ENCODE measurements at places on chromosomes 16 and 17.

DNA sequence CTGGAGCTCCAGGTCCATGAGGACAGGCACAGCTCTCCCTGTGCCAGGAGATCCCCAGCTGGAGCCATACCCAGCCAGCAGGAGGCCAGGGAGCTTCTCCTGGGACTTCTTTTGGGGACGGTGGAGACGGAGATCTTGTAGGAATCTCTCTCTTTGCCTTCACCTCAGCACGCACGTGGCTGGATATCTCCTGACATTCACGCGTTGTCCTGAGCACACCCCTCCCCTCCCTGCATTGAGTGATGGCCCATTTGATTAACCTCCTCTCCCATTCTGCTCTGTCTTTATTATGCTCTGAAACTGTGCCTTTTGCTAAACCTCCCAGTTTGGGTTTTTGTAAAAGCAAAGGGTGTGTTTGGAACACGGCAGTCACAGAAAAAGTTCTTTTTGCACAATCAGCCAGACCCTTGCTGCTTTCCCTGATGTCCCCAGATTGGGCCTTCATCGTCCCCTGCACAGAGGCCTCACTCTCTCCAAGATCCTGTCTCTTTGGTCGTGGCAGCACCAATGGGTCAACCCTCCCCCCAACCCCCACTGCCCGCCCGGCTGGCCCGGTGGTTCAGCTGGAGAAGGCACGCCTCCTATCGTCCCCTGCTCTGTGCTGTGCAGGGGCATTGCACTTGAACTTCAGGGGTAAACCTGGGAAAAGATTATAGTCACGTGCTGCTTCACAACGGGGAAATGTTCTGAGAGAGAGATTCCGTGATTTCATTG lies 32.5 kb upstream of the LGALS9 start:
- no peak for DNase-seq

- no peak for DNase-seq
Observed at GRCh38 chr16:12203780-12204351, 227.3 kb downstream of the SNX29 start.

- DNase-seq: no peak
Observed at GRCh38 chr17:62641153-62641552, 13.7 kb downstream of the MRC2 start.

DNA sequence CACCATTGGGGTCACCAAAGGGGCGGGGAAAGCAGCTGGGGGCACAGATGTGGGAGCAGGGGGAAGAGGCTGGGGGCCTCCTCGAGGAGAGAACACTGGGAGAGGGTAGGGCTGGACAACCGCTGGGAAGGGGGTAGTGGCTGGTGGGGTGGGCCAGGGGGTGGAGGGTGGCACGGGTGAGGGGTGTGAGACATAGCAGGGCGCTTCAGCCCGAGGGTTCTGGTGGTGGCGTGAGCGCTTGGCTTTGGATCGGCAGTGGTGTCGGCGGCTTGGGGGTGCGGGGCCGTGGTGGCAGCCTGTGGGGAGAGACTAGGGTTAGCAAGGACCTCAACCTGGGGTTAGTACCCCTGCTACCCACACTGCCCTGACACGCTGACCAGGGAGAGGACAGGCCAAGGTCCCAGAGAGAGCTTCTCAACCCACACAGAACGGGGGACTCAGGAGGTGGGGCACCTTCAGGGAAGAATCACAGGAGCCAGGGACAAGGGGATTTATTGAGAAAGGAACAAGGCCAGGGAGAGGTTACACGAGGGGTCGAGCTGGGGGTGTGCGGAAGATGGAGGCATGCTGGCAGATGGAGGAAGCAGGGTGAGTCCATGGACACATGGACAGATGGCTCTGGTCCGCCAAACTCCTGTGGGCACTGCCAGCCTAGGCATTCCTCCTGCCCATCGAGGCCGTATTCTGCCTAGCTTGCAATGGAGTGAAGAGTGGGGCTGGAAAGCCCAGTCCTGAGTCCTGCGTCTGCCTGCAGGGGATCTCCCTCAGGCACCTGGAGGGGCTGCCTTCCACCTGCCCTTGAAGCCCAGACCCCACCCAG lies 8.4 kb downstream of the PER1 start:
- DNase-seq: no peak

- no peak for DNase-seq
Observed at GRCh38 chr16:47984669-47985068, 171.1 kb downstream of the ABCC12 start.

- DNase-seq: no peak
Observed at GRCh38 chr17:11461993-11462548, 136.2 kb upstream of the DNAH9 start.

DNA sequence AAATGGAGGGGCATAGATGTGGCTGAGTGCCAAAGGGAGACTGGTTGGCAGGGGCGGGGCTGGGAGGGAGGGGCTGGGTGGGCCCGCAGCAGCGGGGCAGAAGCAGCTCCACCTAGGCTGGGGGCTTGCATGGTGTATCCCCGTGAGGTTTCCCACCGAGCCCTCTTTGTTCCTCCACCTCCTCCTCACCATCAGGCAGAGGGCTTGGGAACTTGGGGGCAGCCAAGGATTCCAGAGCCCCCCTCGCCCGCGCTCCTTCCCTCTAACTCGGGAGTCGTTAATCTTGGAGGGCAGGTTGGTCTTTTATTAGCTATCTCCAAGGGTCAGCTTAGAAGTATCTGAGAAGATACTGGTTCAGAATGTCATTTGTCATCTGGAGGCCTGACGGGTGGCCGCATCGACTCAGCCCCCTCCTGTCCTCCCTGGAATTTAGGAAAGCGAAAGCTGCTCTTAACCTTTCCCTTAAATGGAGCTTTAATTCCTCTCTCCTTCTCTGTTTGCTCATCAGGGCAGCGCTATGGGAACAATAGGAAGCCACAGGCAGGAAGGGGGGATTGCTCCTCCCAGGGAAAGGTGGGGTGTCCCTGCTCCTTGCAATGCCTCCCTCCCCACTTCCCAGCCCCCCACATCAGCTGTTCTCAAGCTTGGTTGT lies 274.3 kb upstream of the XYLT1 start:
- DNase-seq: peak; percentile 66

GRCh38 chr17:48441231-48441711 lies 11.3 kb upstream of the SKAP1 start:
- DNase-seq: peak; percentile 6

DNA sequence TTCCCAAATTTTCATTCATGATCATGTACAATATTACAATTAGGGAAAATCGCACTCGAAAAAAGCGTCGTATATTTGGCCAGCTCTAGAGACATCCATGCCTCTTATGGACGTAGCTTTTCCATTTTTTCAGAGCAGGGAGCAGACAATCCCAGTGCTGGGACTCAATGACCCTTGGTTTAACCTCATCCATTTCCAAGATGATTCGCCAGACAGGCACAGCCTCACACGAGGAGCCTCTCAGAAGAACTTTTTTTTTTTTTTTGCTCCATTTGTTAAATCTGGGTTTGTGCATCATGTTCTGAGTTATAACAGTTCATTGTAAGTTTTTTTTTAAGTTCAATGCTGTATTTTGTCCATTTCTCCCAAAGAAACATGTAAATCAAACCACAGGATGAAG lies 92.1 kb downstream of the ZDHHC7 start:
- DNase-seq: peak; percentile 54

DNA sequence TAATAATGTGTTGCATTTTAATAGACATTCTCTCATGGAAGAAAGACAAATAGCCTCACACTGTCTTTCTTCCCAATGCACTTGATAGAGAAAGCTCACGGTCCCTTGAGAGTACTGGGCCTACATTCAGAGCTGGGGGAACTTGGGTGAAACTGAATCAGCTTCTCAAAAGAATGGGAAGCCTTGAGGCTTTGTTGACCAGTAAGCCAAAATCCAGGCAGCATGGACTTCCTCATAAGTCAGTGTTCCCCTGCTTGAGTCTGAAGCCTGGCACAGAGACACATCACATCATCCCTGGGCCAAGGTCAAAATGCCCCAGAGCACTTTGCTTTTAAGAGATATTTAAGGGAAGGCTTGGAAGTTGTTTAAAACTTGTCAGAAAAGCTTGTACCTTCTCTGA lies 302.2 kb upstream of the SALL1 start:
- no peak for DNase-seq

GRCh38 chr16:55988013-55988412 lies 112.8 kb upstream of the CES5A start:
- no peak for DNase-seq

- DNase-seq: no peak
Observed at GRCh38 chr16:72890587-72890986, 157.3 kb downstream of the ZFHX3 start.

GRCh38 chr17:8696426-8696825 lies 48.2 kb downstream of the CCDC42 start:
- DNase-seq: peak; percentile 44

GRCh38 chr17:31582151-31582907 lies 190.9 kb downstream of the RAB11FIP4 start:
- DNase-seq: no peak

DNA sequence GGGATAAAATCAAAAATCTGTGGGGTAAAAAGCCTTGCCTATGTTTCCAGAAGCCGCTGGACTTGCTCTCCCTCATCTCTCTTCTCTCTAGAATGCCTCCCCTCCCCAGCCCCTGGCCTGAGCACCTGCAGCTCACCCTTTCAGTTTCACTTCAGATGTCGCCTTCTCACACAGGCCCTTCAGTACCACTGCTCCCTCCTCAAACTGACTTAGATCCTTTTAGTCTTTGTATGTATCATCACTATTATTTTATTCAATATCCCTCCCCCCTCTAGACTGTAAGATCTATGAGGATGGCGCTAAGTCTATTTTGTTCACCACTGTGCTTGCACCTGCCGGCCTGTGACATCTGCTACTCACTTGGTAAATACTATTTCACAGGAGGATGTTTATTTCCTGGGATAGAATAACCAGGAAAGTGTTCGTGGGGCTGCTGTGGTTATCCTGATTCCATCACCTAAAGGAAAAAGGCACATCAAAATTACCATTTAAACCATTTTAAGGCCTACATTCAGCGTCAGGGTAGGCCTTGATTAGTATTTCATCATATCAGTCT lies 122.3 kb downstream of the MRTFB start:
- no peak for DNase-seq

DNA sequence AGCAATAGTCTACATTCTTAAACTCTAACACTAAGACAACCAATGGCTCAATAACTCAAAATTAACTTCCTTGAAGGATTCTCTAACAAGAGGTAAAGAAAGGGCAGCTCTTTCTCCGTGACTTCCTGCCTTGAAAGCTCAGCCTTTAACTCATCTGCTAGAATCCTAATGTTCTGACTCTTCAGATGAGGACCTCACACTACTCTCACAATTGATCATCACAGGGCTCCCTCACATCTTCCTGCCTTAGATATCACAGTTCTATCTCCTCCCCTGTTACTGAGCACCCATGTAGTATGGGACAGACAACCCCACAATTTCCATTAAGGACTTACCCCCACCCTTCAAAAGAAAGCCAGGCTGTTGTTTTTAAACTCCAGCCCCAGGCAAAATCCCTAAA lies 33.5 kb downstream of the SMURF2 start:
- no peak for DNase-seq

GRCh38 chr17:8469964-8470363 lies 34.3 kb downstream of the NDEL1 start:
- no peak for DNase-seq

DNA sequence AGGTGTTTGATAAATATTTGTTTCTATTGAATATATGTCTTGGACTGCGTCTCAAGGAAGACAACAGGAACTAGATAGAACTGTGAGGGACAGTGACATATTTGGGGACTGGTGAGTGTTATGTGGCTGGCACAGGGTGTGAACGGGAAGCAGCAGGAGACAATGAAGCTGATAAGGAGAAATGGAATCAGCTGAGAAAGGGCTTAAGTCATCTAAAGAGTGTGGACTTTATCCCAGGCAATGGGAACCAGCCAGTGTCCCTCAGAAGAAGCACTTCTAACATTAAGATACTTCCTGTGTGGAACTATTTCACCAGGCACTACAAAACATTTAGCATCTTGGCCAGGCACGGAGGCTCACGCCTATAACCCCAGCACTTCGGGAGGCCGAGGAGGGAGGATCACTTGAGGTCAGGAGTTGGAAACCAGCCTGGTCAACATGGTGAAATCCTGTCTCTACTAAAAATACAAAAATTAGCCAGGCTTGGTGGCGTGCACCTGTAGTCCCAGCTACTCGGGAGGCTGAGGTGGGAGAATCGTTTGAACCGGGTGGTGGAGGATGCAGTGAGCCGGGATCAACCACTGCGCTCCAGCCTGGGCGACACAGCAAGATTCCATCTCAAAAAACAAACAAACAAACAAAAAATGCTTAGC lies 41.2 kb downstream of the ARHGAP17 start:
- DNase-seq: no peak

- no peak for DNase-seq
Observed at GRCh38 chr17:49512296-49513043, 17.4 kb downstream of the NGFR start.

GRCh38 chr17:29119265-29119664 lies 60.9 kb downstream of the MYO18A start:
- no peak for DNase-seq

DNA sequence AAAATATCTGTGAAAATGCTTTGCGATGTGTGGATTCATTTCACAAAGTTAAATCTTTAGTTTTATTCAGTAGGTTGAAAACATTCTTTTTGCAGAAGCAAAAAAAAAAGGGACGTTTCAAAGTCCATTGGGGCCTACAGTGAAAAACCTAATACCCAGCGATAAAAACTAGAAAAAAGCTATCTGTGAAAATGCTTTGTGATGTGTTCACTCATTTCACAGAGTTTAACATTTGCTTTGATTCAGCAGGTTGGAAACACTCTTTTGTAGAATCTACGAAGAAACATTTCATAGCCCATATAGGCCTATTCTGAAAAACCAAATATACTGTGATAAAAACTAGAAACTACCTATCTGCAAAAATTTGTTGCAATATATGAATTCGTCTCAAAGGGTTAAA lies 113.6 kb upstream of the WSB1 start:
- DNase-seq: no peak

DNA sequence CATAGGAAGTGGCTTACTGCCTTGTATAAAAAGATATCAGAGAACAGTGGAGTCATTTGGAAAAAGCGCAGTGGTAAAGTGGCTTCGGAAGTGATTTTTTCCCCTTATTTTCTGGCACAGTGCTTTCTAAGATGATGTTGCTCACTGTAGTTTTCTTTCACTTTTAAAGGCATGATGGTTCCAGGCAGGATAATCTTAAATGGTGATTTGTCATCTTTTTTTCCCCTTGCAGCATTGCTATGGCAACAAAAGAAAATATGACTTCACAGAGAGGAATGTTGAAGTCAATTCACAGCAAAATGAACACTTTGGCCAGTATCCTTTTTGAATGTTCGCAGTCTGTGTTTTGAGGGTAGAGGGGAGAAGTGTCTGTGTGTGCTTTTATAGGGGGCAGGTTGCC lies 42.5 kb downstream of the GOSR1 start:
- DNase-seq: peak; percentile 89

DNA sequence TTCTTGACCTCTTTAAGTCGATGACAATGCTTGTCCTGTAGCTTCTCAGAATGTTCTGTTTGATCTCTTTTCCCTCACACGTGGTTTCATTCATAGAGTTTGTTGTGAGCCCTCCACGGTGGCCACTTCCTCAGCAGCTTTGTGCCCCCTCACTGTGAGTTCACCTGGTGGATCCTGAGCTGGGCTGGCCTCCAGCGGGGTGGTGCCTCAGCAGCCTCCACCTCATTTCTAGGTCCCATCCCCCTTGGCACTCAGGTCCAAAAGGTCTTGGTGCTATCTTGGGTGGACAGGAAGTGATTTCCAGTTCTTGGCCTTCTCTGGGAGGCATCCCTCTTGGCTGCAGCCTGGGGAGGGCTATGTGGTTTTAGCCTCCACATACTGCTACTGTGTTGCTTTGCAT lies 203.2 kb upstream of the WSCD1 start:
- DNase-seq: no peak

Measured in fibroblast of skin of abdomen (primary cell).